Suppressor macrophage treated with lipopolysaccharide for 4 hours (primary cell): ENCODE measurements at places on chromosomes 7 and 10.
A peak's percentile ranks its signal among the peaks of the same experiment; 100 is the strongest.

DNA sequence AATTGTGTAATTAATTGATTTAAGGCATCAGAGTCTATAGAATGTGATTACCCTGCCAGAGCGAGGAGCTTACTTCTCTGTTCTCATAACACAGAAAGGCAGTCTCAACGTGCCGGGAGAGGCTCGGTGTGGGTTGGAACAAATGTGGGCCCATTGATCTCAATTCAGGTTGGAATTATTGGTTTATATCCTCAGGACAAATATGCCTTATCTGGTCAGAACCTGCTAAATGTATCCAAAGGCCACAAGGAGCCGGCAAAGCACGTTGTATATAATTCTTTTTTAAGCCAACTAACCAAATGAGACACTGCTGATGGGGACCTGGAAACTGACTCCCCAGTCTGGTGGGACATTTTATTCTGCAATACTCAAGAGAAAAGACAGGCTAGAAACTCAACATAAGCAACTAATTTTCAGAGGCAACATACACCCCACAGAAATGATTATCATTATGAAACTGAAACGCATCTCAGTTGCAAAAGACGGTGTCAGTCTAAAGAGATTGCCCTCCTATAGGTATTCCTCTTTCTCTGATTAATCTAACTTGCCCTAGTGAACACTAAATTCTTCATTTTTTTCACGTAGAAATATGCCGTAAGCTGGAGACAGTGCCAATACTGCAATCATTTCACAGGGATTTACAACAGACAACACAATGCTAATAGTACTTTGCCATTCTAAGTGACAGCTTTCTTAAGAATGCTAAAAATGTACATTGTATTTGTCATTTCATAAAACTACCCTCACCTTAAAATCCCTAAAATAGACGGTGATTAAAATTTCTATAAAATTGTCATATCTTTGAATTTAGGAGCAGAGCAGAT, 9.4 kb downstream of the EBF3 start:
- DNase-seq, result no peak

GRCh38 chr10:108358912-108359311, 1194.4 kb upstream of the SORCS1 start:
- peak; percentile 46 for DNase-seq

DNA sequence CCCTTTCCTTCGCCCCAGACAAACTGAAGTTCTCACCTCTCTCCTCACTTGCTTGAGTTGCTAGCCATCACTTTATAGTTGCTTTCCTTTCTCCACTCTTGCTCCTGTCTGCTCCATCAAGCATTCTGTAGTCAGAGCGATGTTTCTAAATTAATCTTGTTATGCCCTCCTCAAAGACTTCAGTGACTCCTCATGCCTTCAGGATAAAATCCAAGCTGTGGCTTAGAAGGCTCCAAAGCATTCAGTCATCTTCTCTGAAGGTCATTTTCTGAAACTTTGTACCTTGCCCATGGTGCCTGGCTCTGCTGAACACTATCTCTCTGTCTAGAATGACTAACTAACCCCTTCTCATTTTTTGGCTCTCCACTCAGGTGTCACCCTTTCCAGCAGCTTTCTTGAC, 222.4 kb upstream of the GRB10 start:
- DNase-seq, result no peak

DNA sequence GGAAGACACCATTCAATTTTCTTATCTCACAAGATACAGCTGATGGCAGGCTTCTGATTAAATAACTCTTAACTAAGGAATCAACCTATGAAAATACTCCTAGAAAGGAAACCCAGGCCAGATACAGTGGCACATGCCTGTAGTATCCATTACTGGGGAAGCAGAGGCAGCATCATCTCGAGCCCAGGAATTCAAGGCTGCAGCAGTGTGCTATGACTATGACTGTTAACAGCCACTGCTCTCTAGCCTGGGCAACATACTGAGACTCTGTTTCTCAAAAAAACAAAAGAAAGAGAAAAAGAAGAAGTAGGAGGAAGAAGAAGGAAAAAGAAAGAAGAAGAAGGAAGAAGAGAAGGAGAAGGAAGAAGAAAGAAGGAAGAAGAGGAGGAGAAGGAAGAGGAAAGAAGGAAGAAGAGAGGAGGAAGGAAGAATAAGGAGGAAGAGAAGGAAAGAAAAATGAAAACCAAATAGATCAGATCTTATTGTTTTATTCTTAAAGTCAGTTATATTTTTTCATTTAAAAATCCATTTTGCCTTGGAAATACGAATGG, 18.0 kb downstream of the DPY19L1 start:
- no peak for DNase-seq

DNA sequence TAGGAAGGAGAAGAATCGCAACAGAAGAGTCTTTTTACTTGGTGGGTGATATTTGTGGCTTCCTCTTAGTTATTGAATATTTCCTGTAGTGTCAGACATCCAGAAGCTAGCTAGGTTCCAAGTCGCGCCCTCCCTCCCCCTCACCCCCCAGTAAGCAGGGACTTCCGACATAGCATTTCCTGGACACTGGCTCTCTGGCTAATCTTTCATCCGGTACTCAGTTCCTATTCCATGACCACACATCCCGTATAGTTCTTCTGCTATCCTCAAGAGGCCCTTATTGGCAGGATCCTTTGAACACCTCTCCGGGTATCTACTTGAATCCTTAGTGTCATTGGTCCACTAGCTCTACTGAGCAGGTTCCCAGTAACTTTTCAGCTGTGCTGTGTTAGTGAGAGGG, 167.8 kb downstream of the HDAC9 start:
- no peak for DNase-seq

DNA sequence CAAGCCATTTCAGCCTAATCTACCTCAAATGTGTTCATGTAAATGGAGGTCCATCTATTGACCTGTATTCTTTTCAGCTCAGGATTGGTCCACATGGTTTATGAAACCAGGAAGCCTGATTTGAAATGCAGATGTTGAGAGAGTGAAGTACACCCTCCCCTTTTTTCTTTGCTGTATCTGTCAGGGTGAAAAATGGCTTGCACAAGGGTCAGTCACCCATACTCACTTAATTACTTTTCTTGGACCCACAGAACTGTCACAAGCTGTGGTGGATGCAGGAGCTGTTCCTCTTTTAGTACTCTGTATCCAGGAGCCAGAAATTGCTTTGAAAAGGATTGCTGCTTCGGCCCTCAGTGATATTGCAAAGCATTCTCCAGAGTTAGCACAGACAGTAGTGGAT, 41.2 kb downstream of the SPAG6 start:
- no peak for DNase-seq

GRCh38 chr7:11507929-11508328, 324.1 kb downstream of the THSD7A start:
- DNase-seq, result no peak

GRCh38 chr7:57638666-57639065, 188.7 kb downstream of the ZNF716 start:
- DNase-seq, result no peak

GRCh38 chr7:134811765-134812164, 32.3 kb downstream of the CALD1 start:
- no peak for DNase-seq

- no peak for DNase-seq
These were observed 269.4 kb downstream of the TCF7L2 start for GRCh38 chr10:113219446-113219845.

GRCh38 chr7:27277628-27278027, 35.0 kb downstream of the EVX1 start:
- no peak for DNase-seq

GRCh38 chr10:79381804-79382221, 34.5 kb downstream of the PPIF start:
- DNase-seq, result no peak

- peak; percentile 72 for DNase-seq
These were observed 128.8 kb downstream of the GATA3 start for GRCh38 chr10:8183241-8183704.

- DNase-seq, result no peak
These were observed 847.0 kb downstream of the SORCS1 start for GRCh38 chr10:106317554-106317953.

GRCh38 chr10:49290131-49290530, 8.8 kb upstream of the C10orf71 start:
- DNase-seq, result no peak

DNA sequence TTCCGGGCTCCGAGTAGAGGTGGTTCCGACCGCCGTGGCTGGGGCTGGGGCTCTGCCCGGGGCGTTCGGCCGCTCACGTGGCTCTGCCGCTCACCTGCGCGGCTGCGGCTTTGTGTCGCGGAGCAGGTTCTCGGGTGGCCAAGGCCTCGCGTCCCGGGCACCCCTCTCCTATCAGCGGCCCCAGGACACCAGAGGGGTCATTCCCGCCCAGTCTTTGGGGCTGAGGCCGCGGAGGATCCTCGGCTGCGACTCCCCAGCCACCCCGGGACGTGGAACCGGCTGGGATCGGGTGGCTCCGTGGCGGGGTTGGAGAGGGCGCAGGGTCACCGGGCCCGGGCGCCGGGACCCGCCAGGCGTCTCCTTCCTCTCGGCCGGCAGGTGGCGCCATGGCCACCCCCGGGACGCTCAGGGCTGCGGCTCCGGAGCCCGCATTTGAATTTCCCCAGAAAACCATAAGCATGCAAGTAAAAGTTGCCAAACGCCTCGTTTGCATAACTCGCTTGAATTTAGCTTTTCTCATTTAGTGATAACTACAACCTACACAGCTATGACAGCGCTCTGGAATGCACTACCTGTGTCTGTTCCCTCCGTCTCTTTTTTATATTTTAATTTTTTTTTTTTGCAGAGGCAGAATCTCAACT, 1.2 kb downstream of the COL26A1 start:
- peak; percentile 78 for DNase-seq

- DNase-seq, result no peak
These were observed 129.1 kb upstream of the ANKRD1 start for GRCh38 chr10:91049988-91050360.

GRCh38 chr7:66768865-66769832, 28.6 kb downstream of the RABGEF1 start:
- DNase-seq, result no peak

GRCh38 chr7:141362580-141363435, 188.4 kb upstream of the AGK start:
- no peak for DNase-seq

- DNase-seq, result no peak
These were observed 7.9 kb downstream of the NUDT13 start for GRCh38 chr10:73117976-73118743.

DNA sequence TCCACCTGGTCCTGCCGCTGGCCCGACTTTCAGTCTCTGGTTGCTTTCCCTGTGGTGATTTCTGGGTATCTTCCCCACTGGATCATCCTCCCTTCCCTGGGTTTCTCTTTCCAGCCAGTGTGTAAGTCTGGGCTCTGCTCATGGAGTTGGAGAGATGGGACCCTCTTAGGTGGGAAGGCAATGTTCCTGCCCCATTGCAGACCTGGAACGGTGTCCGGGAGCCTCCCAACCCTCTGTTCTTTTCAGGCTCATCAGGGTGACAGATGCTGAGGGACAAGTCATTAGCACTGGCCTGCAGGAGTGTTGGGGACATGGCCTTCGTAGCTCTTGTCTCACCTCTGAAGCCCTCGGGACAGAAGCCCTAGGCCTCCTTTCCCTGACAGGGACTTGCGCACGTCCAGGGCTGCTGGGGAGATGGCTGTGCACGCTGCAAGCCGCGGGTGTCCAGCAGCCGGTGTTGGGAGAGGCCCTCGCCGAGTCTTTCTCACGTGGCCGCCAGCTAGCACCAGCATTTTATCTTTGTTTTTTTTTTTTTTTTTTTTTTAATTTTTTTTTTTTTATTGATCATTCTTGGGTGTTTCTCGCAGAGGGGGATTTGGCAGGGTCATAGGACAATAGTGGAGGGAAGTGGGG, 17.2 kb downstream of the ZNF783 start:
- DNase-seq, result no peak

DNA sequence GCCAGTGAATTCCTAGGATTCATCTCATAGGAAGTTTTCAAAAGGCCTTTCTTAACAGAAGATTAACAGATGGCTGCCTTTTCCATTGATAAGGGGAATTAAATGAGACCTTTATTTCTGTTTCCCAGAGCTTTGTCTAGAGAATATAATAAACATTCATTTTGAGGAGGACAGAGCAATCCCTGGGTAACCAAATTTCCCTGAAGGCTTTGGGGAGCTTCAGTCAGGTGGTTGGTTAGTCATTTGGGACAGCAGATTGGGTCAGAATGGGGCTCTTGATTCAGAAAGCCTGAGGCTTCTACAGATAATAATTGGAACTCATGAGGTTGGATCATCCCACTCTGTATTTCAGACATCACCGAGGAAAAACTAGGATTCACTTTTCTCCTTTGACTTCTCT, 21.8 kb downstream of the MXI1 start:
- DNase-seq, result no peak

DNA sequence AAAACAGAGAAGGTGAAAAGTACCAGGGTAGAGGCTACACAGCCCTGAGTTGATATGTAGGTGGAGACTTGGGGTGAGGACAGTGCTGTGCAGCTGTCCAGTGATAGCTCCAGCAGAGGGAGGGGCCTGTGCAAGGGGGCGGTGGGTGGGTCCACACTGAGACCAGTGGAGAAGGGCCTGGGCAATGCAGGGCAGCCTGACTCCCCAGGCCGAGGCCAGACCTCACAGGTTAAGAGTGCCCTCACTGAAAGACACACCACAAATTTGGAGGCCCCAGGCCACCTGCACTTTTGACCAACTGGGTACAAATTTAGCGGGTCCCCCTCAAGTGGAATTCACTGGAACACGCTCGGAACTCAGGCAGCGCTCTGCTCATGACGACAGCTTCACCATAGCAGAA, 6.7 kb upstream of the RASGEF1A start:
- DNase-seq, result no peak

DNA sequence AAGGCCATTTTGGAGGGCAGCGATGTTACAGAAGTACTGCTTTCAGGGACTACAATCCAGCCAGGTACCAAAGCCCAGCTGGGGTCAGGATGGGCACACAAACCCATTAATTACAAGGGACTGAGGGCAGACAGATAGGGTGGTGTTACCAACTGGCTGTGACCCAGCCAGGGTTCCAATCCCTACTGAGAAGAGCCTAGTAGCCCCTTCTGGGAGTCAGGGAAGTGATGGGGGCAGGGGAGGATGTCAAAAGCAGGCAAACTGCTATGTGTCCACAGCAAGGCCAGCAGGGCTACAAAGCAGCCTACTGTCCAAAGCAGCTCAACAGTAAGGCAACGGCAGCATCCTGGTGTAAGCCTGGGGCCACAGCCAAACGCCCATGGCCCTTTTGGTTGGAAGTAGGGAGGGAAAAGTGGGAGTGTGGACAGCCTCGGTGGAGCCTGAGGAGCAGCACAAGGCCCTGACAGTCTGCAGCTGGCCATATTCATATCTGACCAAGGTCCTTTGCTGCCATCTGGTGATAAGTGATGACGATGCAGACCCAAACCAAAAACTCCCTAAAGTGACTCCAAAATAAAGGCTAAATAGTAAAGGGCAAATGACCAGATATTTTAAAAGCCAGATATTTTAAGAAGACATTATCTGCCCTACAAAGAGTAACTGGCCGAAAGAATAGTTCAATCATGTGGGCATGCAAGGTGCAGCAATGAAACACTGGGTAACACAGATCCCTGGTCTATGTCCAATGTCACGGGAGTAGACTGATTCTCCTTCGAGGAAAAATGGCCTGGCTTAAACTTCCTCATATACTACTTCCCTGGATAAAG, 56.9 kb downstream of the XPNPEP1 start:
- DNase-seq, result no peak

DNA sequence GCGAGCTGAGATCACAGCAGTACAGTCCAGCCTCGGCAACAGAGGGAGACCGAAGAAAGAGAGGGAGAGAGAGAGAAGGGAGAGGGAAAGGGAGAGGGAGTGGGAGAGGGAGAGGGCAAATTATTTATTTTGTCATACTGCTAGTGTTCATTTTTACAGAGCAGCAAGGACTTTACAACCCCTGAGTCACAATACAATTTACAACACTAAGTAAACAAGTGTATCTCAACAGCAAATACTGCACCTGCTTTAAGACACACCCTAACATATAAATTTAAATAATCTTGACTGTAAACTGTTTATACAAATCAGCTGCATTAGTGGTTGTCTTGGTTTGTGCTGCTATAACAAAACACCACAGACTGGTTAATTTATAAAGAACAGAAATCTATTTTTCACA, 27.2 kb downstream of the HTR5A start:
- no peak for DNase-seq
